ENCODE measurements at places on chromosomes 4 and X.
A peak's percentile ranks its signal among the peaks of the same experiment; 100 is the strongest.

GRCh38 chr4:132866616-132867015 lies 282.5 kb upstream of the PCDH10 start:
- DNase-seq = no peak

DNA sequence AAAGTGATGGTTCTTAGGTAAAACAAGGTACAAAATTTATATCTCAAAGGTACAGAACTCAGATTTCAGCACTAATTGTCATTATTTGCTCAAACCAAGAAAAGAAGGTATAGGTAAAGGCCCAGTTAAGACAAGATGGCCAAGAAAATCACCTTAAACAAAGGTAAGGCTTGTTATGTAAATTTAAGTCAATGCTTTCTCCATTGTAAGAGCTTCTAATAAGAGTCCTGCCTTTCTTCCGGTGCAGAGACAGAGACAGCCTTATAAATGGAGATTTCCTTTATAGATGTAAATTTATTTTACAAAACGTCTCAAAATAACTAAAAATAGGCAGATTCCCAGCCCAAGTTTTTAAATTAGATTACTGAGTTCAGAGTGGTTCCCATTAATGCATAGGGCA lies 89.9 kb downstream of the EDA start:
- DNase-seq = no peak

- no peak for DNase-seq
Measured at GRCh38 chr4:912548-913279, 19.4 kb downstream of the GAK start.

- no peak for DNase-seq
Measured at GRCh38 chr4:42148425-42148824, 4.0 kb downstream of the BEND4 start.

DNA sequence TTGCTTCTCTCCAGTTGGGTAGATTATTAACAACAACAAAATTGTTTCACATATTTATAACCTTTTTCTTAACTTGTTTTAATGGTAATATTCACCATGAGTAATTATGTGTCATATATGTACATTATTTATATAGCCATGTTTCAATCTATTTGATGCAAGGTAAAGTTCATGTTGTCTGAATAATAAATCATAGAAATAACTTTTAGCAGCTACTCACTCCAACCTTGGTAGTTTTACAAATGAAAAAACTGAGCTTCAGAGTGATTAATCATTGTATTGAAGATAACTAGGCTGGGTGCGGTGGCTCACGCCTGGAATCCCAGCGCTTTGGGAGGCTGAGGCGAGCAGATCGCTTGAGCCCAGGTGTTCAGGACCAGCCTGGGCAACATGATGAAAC lies 46.0 kb downstream of the TMA16 start:
- DNase-seq = no peak

GRCh38 chr4:164856396-164856795 lies 20.6 kb upstream of the APELA start:
- peak; percentile 3 for DNase-seq

DNA sequence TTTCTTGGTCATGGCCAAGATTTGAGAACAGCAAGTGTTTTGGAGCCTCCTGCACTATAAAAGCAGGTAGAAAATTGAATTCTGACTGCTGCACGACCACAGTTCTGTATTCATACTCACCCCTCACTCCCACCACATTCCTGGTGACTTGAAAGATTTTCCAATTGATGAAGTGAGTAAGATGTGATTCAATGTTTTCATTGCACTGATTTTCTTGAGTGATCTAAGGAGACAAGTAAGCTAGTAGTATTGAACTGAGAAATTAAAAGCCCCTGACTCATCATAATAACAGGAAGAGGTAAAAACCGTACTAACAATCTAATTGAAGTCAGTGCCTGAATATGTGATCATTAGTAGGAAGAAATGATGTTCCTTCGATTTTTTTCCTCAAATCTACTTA lies 6.1 kb upstream of the SEC24D start:
- no peak for DNase-seq

DNA sequence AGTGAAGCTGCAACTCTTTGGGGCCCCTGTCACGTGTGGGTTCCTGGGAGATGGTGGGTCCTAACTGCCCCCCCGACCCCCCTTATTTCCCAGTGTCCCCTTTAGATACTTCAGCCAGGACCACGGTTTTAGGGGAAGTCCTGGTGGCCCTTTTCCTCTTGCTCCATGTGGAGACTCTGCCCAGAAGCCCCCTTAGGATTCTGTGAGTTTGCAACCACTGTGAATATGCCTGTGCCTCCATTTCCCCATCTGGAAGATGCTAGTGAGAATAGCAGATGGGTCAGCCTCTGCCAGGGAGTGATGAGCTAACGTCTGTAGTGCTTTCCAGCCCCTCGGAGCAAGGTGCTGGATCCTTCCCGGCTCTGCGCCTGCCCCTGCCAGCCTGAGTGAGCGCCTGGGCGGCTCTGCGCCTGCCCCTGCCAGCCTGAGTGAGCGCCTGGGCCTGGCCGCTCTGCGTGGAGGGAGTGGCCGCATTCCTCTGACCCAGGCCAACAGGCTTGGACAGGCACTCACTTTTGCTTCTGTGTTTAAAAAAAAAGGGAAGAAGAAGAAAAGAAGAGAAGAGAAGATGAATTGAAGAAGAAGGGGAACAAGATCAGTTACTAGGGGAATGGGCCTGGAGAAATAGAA lies 6.7 kb upstream of the CITED1 start:
- DNase-seq = no peak

DNA sequence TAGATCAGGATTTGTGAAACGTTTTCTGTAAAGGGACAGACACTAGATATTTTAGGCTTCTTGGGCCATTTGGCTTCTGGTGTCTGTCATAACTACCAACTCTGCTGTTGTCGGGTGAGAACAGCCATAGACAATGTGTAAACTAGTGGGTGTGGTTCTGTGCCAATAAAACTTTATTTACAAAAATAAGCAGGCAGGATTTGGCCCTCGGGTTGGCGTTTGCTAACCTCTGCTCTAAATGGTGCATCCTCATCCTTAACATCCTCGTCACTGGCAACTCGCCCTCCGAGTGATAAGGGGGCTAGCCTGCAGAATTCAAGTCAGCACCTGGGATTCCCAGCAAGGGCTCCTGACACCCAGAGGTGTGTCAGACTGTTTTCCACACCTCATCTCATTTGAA lies 105.8 kb upstream of the MSX1 start:
- DNase-seq = no peak

GRCh38 chr4:96093563-96093962 lies 253.7 kb downstream of the PDHA2 start:
- DNase-seq = no peak

- DNase-seq = peak; percentile 1
Measured at GRCh38 chr4:32172761-32173160, 1452.6 kb downstream of the PCDH7 start.

- peak; percentile 60 for DNase-seq
Measured at GRCh38 chr4:24690436-24690835, 104.9 kb upstream of the SOD3 start.

GRCh38 chr4:113221990-113222389 lies 172.5 kb downstream of the ANK2 start:
- peak; percentile 10 for DNase-seq

DNA sequence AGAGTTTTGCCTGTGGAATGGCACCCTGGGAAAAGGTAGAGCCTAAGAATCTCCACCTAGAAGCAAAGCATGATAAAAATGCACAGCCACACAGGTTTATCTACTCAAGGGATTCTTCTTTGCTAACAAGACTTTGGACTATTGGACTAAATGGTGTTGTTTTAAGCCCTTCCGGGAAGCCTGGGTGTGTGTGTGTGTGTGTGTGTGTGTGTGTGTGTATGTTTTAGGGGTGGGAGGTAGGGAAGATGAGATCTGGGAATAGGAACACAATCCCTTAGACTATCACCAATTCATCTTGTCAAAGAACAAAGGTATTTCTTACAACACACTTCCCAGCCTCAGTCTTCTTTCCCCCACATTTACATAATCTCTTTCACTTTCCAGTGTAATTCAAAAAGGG lies 327.5 kb upstream of the FGF16 start:
- DNase-seq = no peak

DNA sequence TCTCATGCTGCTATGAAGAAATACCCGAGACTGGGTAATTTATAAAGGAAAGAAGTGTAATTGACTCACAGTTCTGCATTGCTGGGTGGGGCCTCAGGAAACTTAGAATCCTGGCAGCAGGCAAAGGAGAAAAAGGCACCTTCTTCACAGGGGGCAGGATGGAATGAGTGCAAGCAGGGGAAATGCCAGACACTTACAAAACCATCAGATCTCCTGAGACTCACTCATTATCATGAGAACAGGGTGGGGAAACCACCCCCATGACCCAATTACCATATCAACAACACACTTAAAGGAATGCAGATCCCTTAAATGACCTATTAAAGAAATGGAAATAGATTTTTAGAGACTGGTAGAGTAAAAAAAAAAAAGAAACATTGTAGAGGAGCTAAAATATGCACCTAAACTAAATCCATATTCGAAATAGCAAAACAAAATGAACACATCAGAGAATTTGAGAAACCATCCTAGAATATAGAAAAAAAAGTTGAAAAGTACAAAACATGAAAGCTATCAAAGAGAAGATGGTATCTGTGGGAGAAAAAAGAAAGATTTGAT lies 104.3 kb upstream of the UGT8 start:
- no peak for DNase-seq

DNA sequence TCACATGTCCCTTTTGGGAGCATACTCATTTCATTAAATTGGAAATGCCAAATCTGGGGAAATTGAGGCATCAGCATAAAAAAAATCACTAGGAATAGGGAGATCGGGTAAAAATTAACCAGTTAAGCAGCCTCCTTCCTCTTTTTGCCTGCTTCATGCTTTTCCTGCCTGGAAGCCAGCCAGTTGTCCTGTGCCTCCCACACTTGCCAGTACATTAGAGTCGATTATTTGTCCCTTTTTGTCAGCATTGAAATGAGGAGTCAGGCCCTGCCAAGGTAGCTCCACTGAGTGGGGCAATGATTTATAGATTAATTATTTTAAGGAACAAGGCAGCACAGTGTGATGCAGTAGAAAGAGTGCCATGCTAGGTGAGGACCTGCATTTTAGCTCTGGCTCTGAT lies 55.3 kb downstream of the SH2D1A start:
- DNase-seq = no peak

DNA sequence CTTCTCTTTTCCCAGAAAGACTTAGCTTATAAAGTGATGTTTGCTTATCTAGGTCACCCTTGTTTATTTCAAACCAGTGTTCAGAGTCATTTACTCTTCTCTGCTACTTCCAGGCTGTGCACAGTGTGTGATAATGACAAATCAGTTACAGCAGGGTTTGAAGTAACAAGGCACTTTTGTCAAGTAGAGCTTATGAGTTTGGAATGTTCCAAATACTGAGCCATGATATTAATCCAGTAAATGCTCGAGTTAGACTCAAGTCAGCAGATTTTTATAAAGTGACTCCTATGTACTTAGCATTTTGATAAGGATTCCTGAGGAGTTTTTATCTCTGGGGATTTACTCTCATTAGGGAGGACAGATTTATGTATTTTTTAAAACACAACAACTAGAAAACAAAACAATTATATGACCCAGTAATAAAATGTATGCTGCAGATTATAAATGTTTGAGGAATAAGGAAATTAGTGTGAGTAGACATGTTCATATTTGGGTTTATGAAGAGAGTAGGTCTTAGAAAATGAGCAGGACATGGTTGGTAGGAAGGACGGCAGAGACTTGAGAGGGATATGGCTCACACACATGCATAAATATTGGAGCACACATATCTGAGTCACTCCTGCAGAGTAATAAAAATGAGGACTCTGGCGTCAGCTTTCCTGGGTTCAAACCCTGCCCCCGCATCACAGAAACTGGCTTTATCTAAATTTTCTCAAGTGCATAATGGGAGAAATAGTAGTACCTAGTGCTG lies 271.2 kb downstream of the FBXO8 start:
- no peak for DNase-seq

DNA sequence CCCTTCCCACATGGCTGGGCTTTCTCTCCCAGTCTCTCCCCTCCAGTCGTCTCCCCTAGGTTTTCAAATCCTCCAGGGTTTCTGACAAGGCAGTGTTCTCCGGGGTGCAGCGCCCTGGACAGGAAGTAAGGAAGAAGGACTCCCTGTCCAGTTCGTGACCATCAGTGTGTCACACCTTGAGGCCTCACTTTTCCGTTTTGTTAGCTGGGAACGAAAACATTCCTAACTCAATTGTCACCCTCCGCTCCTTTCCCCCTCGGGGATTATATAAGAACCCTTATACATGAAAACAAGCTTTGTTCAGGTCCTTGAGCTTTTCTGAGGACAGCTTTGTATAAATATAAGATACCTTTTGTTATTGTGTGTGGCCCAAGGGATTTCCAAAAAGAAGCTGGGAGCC lies 92.1 kb downstream of the KDR start:
- no peak for DNase-seq
